ENCODE measurements at places on chromosomes 16 and 17. TPM values are rescaled to one million over a fixed set of nuclear protein-coding genes. Genes with fewer than 3 reads are reported as not detected.

DNA sequence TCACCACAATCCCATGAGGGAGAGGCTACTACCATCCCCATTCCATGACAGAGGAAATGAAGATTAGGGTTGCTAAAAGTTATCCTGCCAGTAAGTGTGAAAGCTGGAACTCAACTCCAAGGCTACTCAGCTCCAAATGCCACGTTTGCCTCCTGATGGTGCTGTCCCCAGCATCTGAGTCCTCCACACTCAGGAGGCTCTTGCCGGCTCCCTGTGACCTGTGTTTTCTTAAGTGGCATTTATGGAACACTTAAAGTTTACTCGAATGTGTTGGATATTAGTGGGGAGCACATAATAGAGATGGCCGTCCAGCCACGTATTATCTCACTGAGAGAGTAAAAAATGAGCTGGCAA is 267.9 kb downstream of the CBLN1 start:
- no peak for DNase-seq

GRCh38 chr17:33116021-33116551 is 124.4 kb downstream of the SPACA3 start:
- DNase-seq: no peak

DNA sequence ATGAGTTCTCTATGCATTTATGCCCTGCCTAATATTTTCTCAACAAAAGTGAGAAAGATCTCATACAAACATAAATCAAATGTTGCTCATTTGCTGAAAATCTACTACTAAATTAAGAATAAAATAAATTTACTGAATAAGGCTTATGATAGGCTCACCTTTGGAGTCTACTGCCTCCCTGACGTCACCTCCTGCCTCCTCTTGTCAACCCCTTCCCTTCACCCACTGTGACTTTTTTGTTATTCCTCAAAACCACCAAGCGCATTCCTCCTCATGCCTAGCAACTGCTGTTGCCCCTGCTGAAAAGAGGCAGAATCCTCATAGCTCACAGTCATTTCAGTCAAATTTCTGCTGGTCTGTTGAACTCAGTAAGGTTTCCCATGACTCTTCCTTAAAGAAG is 2422.2 kb downstream of the TP53TG3F start:
- no peak for DNase-seq

DNA sequence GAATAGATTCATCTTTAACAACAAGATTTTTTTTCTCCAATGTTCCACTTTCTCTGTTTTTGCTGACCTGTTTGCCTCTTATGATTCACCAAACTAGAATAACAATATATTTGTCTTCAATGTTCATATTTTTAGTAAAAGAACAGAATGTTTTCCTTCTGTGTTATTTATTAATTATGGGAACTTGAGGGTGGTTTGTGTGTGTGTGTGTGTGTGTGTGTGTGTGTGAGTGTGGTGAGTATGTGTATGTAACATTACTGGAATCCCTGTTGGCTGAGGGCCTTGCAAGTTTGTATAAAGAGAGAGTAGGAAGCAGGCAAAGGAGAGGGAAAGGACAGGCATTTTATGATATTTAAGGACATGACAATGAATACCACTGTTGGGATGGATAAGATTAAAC is 13.8 kb downstream of the STXBP4 start:
- no peak for DNase-seq

DNA sequence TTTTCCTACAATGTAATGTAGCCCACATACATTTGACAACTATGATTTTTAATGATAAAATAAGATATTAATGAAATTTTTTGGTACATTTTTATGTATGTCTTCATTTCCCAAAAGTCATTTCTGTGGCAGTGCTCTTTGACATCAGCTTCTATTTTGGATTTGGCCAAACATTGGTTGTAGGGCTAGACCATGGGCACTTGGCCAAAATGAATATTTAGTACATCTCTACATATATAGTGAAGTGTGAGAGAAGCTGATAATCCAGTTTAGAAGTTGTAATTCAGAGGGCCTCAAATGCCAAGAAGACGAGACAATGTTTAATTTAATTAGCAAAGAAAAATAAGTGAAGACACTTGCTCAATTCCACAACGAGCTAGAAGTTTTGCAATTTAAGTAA is 724.9 kb upstream of the SOX9 start:
- no peak for DNase-seq

DNA sequence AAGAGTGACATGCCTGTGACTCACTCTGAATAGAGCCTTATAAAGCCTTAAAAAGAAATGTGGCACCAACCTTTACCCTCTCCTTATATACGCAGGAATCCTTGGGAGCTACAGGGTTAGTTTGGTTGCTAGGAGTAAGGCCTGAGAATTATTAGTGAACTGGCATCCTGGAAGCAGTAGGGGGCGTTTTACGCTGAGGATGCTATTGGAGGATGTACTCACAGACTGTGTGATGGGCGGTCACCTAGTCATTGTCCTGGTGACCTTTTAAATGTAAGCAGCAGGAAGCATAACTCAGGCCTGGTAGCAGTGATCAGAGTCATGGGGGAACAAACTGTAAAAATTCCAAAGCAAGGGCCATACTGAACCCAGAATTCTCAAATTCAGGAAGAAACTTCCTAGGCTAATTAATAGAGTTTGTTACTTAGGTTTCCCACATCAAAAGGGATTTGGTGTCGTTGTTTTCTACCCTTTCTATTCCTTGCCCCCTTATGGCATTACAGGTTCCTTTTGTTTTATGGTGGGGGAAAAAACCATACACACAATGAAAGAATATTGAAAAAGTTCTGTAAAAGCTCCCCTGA is 153.8 kb downstream of the SNX11 start:
- peak; percentile 49 for DNase-seq

DNA sequence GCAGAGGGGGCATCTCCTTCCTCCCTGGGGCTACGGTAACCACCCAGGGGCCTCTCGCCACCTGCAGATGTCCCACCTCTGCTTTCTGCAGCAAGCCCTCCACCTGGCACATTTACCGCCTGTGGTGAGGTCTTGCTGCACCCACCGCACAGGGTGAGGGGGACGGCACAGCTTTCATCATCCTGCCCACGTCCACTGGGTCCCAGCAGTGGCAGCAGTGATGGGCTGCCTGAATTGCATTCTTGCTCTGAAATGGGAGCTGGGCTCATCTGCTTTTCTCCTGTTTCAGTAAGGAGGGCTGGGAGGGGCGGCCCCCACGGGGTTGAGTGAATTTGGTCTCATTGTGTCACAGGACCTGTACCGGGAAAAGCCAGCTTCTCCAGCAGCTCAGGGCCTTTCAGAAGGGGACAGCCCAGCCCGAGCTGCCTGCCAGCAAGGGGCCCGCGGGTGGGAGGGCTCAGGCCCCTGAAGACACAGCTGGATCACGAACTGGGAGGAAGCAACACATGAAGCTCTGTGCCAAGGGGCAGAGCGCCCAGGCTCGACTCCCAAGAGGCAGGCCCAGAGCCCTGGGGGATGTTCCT is 12.7 kb downstream of the DNAAF8 start:
- no peak for DNase-seq

- peak; percentile 48 for DNase-seq
Observed at GRCh38 chr17:1360975-1361374, 39.0 kb downstream of the YWHAE start.

DNA sequence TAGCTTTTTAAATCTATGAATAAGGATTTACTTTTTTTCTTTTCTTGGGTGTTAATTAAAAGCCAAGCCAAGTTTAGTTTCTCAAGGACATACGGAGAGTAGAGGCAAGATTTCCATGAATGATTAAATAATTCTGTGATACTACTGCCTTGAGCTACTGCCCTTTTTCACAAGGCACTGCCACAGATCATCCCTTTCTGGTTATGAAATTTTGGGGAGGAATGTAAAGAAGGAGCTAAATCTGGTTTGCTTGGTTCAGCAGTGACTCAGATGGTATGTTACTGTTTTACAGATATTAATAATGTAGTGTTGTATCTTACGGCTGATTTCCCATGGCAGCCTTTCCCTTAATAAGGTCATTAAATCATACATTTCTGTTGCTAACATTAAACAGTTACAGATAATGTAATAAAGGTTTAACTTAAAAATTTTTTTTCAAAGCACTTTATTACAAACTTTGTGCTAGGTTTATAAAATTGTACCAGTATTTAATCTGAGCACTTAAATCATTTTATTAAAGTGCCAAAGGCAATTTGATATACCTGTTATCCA is 2.6 kb downstream of the WSB1 start:
- no peak for DNase-seq

DNA sequence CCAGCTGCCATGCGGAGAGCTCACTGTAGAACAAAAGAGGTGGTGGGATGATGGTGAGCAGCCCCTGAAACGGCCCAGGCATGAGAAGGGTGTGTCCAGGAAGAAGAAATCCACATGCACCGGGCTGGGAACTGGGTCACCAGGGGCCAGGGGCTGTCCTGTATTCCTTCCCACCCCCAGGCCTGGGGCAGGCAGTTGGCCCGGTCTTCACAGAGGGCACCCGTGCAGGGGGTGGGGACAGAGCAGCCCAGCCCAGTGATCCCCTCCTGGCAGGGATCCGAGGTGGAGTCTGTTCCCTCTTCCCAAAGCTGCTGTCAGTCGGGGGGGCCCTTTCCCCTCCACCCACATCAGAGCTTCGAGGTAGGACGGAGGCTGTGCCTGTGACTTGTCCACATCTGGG is 9.2 kb downstream of the HS3ST6 start:
- no peak for DNase-seq

DNA sequence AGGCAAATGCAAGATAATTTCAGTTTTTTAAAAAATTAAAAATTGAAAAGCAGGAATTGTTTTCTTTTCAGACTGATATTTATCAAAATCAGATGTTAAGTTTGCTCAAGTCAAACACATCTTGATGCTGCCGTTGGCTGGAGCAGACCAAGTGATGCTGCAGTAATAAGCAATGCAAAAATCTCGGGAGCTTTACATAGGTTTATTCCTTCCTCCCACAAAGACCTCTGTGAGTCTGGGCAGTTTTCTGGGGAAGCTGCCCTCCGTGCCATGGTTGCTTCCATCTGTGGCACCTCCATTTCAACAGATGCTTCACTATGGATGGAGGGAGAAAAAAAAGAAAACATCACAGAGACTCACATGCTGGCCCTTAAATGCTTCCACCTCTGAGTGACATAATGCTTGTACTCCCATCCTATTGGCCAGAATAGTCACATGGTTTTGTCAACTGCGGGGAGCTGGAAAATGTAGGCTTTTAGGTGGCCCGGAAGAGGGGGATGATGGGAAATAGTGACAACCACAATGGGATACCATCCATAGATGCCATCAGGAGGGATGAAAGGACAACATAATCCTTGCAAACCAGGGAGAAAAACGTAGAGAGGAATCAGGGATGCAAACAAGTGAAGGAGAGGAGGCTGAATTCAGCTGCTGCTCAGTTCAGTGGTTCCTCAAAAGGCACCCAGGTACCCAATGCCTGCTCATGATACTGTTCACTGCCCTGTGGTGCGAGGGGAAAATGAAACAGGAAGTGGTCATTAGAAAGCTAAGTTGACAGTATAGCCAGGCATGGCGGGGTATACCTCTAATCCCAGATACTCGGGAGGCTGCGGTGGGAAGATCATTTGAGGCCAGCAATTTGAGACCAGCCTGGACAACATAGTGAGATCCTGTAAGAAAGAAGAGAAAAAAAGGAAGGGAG is 13.5 kb upstream of the ERCC4 start:
- no peak for DNase-seq

GRCh38 chr17:2343421-2343820 is 6.1 kb downstream of the SGSM2 start:
- peak; percentile 90 for DNase-seq

GRCh38 chr16:75304521-75305363 is 53.3 kb upstream of the BCAR1 start:
- no peak for DNase-seq

- DNase-seq: no peak
Observed at GRCh38 chr16:65410801-65411200, 288.9 kb upstream of the CDH11 start.

DNA sequence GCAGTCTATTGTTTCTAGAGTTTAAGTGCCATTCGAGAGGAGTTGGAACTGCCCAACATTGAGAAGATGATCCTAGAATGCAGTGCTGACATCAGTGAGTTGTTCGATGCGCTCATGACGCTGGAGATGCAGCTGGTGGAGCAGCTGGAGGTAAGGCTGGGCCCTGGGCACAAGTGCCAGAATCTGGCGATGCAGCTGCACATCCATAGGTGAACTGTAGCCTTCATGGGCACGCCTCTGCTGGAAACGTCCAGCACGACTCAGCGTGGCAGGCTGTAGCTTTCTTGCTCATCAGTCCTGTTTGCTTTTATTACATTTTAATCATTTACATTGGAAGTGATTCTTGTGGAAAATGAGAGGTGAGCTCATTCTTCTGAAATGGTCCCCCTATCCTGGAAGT is 31.7 kb downstream of the DRC3 start:
- no peak for DNase-seq

DNA sequence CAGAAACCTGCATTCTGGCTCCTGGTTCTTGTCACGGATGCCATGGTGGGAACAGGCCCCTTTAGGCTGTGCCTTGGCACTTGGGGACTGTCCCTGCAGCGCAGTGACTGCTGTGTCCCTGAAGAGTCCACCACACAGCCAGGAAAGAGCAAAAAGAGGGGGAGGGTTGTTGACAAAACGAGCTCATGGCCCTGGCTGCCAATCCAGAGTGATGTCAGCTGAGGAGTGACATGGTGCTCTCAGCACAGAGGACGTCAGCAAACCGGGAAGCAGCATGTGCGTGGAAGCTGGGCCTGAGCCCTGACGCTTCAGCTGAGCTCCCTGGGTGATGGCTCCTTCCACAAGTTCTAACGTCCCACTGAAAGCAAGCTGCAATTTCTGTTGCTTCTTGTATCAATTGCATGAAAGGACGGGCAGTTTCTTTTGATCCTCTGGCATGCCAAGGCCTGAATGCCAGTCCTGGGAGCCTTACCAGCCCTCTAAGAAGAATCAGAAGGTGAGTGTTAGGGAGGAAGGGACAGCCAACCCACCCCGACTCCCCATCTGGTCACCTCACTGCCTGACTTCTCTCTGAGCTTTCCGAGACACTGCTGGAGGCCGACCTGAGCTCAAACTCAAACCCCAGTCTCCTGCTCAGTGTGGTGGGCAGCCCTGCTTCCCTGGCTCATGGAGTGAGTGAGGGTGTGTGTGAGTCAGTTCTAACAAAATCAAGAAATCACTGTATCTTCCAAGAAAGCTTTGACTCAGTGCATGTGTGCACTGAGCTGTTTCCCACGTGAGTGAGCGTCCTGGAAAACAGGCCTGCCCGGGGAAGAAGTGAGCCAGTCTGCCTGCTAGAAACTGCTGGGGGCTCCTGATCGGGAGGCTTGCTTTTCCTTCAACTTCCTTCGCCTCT is 14.7 kb upstream of the WNT3 start:
- DNase-seq: no peak

DNA sequence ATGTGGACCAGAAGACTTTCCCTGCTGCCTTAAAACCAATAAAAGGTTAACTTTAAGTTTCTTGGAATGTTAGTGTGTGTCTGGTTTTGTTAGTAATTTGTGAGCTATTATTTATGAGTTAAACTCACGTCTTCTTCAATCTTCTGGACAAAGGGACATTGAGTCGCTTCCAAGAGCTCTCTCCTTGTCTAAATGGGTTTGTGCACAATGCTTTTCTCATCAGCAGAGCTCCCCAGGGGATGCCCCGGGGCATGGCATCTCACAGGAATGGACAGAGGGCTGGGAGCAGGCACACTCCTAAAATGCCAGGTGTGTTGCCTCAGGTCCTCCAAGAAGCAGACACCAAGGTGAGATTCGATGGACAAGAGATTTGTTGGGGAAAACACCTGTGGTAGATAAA is 90.5 kb downstream of the RGS9 start:
- no peak for DNase-seq

Gene KRT20
- not detected for total RNA-seq

Gene ZNF750
- not detected for total RNA-seq

Gene SPATA20
- total RNA-seq: 29.0 TPM
